ENCODE measurements at places on chromosomes 13 and 19. TPM values are rescaled to one million over a fixed set of nuclear protein-coding genes. Genes with fewer than 3 reads are reported as not detected.

GRCh38 chr13:81577601-81578195 lies 1236.8 kb upstream of the SPRY2 start:
- no peak for DNase-seq

DNA sequence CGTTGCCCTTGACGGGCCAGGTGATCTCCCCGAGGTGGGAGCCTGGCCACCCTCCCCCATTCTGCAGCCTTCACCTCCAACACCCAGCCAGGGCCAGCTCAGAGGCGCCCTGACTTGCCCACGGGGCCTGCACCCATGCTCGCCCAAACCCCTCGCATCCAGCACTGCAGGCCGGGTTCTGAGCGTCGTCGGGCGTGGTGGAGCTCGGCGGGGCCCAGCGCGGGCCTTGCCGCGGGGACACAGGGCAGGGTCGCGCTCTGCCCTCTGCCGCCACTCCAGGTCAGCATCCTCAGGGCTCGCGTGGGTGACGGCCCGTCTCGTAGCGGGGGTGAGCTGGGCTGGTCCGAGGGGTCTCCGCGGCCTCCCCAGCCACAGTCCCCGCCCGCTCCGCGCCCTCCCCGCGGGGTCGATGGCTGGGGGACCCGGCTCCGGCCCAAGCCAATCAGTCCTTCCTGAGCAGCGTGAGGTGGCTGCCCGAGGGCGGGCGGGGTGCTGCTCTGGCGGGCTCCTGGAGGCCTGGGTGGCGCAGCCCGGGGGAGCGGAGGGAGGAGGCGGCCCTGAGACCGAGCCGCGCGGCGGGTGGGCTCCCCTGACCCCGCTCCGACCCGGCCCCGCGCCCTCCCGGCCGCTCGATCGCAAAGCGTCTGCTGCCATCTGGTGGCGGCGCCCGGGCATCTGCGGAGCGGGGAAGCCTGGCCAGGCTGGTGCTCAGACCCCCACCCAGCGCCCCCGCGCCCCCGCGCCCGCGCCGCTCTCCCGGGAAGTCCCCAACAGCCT lies 61.4 kb downstream of the CCNE1 start:
- DNase-seq = peak; percentile 58

DNA sequence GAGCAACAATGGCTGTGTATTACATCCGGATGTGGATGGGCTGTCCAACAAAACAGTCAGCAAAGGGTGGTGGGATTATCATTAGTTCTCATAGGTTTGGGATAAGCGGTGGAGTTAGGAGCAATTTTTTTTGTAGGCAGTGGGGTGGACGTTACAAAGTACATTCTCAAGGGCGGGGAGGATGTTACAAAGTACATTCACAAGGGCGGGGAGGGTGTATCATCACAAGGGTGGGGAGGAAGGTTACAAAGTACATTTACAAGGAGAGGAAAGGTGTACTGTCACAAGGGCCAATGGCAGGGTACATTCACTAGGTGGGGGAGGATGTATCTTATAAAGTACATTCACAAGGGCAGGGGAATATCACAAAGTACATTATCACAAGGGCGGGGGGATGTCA lies 20.8 kb upstream of the ZNF561 start:
- DNase-seq = no peak

BRCA2 gene
- total RNA-seq = 0.61 TPM

- DNase-seq = peak; percentile 95
These were observed 4.2 kb downstream of the FPR3 start for GRCh38 chr19:51799034-51799773.

RNF225 gene
- total RNA-seq = not detected

SBK2 gene
- total RNA-seq = not detected

GRCh38 chr13:39672378-39673132 lies 17.1 kb downstream of the COG6 start:
- no peak for DNase-seq

GRCh38 chr13:48194379-48194754 lies 38.6 kb upstream of the ITM2B start:
- DNase-seq = no peak

- no peak for DNase-seq
These were observed 15.5 kb upstream of the ERCC1 start for GRCh38 chr19:45439190-45439568.

DNA sequence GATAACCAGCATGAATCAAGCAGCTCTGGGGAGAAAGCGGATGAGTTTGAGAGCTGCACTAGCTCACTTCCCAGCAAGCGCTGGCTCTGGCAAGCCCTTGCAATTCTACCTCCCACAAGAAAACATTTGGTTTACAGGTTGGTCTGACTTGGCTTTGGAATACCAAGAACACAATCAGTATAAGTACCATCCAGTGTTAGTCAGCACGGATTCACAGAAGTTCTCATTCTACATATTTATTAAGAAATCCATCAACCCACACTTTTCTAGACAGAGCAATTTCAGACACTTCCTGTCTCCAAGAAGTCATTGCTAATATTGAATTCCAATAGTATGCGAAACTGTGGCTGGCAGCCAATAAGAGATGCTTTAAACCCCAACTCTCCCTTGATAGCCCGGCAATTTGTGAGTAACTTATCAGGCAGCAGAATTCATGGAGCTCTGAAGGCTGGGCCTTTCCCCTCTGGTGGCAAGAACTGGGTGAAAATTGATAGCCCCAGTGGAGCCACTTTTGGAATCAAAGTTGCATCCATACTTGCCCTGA lies 59.4 kb upstream of the WASF3 start:
- no peak for DNase-seq

STAP2 gene
- total RNA-seq = 37.2 TPM

Measured in adrenal gland (tissue), 19 donors.